ENCODE measurements at places on chromosomes 2 and 18.

DNA sequence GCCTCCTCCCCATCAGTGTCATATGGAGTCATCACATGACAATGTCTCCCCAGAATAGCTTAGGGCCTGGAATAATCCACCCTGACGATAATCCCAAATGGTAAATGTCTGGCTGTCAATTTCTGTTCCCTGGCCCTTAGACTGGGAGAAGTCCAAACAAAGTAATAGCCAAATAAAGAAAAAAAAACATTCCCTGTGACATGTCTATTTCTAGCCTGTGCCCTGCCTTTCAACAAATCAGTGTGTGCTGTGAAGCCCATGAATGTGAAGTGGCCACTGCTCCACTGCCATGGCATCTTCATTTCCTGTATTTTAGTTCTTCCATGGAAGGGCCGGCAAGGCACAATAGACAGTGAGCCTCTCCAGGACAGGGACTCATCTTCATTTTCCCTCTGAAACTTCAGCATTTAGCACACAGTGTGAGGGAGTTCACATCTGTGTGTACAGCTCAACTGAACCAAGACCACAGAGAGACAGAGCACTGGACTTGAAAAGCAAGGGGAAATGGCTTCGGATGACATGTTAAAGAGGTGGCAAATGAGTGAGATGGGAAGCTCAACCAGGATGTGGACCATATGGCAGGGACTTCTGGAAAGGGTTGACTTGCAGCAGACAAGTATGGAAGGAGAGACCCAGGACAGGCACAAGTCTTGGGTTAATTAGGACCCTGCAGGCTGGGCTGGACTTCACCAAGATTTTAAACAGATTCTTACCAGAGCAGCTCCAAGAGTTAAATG lies 140.0 kb downstream of the ANTXR1 start:
- DNase-seq = no peak

GRCh38 chr18:52953387-52953786 lies 613.4 kb downstream of the DCC start:
- DNase-seq = no peak

- DNase-seq = no peak
Measured at GRCh38 chr2:238345297-238345968, 25.1 kb downstream of the TRAF3IP1 start.

- DNase-seq = peak; percentile 33
Measured at GRCh38 chr18:58268849-58269248, 224.8 kb downstream of the NEDD4L start.

- DNase-seq = no peak
Measured at GRCh38 chr2:102703748-102704147, 58.1 kb upstream of the TMEM182 start.

DNA sequence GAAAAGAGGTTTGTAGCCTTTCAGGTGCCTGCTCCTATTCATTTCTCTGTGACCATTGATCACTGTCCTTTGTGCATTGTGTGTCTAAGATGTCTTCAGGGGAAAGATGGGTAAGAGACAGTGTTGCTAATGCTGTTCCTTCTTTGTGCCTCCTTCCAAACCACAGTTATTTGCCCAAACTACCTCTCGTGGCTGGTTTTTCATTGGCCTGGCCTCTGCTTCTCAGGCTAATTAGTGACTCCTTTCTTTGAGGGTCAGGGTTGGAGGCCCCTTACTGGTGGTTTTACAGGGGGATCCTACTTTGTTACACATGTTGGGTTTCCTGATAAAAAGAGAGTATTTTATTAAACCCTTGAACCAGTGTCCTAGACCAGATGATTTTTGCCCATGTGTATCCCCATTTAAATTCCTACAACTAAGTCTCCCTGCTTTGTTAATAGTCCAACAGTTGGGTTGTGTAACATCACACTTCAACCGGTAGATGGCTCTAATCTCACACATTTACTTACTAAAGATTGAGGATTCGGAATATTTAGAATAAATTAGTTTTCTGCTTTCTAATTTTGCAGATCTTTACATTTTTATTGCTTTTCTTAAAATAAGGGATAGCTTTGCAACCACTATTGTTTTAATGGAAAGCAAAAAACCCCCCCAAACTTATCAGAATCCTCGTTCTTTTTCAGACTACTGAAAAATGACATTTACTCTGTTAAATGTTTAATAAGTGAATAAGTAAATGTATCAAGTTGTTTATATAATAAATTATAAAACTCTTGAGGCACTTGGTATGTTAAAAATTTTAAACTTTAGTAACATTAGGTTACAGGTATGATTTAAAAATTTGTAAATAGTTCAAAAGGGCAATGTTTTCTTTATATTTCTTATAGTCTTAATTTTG lies 2.4 kb downstream of the MARS2 start:
- DNase-seq = no peak

- DNase-seq = no peak
Measured at GRCh38 chr18:40326985-40327384, 1628.0 kb upstream of the PIK3C3 start.

- no peak for DNase-seq
Measured at GRCh38 chr2:120783371-120783791, 47.7 kb downstream of the GLI2 start.

DNA sequence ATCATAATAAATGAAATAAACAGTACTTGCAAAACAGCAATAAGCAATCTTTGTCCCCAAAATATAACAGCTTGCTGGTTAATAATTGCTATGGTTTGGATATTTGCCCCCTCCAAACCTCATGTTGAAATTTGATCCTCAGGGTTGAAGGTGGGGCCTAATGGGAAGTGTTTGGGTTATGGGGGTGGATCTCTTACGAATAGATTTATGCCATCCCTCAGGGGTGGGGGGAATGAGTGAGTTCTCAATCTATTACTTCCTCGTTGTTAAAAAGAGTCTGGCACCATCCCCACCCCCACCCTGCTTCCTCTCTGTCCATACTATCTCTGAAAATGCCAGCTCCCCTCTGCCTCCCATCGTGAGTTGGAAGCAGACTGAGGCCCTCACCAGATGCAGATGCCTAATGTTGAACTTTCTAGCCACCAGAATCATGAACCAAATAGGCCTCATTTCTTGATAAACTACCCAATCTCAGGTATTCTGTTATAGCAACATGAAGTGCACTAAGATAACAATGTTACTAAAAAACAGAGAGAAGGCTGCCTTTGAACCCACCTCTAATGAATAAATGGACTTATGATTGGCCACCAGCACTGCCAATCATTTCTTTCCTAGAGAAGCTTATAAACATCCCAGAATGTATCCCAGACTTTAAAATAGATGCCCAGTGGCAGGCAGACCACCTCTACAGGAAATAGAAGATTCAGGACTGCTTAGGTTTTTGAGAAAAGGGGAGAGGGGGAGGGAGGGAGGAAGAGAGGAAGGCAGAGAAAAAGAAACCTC lies 90.1 kb downstream of the ALPK2 start:
- no peak for DNase-seq

DNA sequence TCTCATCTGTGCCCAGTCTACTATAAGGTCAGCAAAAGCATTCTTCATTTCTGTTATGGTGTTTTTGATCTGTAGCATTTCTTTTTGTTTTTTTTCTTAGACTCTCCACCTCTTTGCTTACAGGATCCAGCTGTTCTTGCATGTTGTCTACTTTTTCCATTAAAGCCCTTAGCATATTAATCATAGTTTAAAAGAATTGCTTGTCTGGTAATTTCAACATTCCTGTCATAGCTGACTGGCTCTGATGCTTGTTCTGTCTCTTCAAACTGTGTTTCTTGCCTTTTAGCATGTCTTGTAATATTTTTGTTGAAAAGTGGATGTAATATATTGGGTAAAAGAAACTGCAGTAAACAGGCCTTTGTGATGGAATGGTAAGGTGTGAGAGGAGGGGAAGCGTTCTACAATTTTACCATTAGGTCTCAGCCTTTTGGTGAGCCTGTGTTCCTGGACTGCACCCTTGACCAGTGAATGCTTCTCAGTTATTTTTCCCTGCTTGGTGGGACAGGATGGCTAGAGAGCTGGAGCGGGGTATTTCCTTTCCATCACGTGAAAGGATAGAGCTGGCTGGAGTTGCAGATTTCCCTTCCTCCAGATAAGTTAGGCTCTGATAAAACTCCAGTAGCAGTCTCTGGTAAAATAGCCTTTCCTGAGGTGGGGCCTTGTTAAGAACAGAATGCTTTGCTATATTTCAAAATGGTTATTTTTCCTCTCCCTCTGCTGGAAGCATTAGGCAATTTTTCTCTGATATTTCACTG lies 65.4 kb downstream of the PLA2R1 start:
- DNase-seq = no peak

- no peak for DNase-seq
Measured at GRCh38 chr2:197292619-197293018, 18.0 kb downstream of the ANKRD44 start.

DNA sequence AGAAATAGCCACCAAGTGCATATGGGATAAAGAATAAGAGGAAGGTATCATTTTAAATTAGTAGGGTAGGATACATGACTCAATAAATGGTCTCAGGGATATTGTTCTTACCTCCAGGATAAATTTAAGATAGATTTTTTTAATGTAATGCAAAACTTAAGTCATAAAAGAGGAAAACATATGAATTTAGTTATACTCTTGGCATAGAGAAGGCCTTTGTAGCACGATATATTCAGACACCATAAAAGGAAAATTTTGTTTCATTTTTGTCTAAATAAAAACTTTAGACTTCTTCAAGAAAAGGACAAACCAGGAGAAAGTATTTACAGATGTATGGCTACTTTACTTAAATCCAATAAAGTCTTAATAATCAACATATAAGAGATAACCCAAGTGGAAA lies 78.5 kb upstream of the CAB39 start:
- DNase-seq = no peak

DNA sequence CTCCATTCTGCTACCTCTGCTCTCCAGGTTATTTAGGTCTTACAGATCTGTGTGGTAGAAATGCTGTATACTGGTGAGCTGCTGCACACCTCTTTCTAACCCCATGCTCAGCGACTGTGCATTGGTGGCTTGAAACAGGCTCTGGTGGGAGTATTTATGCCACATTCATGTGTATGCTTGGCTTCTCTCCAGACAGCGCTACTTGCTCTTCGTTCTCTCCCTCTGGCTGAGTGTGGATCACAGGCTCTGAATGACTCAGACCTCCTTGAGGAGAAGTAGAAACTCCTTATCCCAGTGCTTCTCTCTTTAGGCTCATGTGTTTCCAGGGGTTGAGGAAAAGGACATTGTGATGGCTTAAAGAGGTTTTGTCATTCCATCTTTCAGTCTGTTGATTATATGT lies 54.9 kb downstream of the FHOD3 start:
- peak; percentile 45 for DNase-seq

All from HS-27A (cell line).